ENCODE measurements at places on chromosomes 11 and 22. TPM values are rescaled to one million over a fixed set of nuclear protein-coding genes. Genes with fewer than 3 reads are reported as not detected.

The TEX12 gene
- total RNA-seq = not detected

The NUP160 gene
- 9.0 TPM for total RNA-seq

The OR52E8 gene
- not detected for total RNA-seq

The HEPACAM gene
- total RNA-seq = 0.07 TPM

The PHOX2A gene
- not detected for total RNA-seq

The NRXN2 gene
- total RNA-seq = 5.2 TPM

The CASP5 gene
- total RNA-seq = not detected

The NPAS4 gene
- total RNA-seq = not detected

The LRRC56 gene
- total RNA-seq = 0.64 TPM

The ENTHD1 gene
- total RNA-seq = not detected

The GLYATL2 gene
- total RNA-seq = not detected

The SLC1A2 gene
- 0.30 TPM for total RNA-seq

The TIGD3 gene
- total RNA-seq = not detected

The CHST1 gene
- 8.0 TPM for total RNA-seq
